NCI-H187 (cell line): ENCODE measurements at places on chromosomes 11 and 22.

DNA sequence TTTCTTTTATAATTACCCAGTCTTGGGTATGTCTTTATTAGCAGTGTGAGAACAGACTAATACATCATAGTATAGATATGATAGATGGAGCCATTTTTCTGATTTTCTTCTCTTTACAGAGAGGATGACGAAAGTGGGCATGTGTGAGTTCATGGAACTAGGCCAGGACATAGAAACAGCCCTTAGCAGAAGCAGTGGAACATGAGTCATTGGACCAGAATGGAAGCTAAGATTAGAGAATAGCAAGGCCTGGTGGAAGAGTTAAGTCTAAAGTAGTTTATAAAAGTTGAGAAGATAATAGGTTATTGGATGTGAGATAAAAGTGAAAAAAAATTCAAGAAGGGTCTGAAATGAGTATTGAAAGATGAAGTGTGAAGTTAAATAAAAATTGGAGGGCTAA, 97.0 kb upstream of the MPPED2 start:
- no peak for DNase-seq

- DNase-seq, result no peak
These were observed 83.5 kb downstream of the DSCAML1 start for GRCh38 chr11:117713538-117713991.

- DNase-seq, result no peak
These were observed 15.6 kb upstream of the UCP3 start for GRCh38 chr11:74024261-74025029.

GRCh38 chr11:125967515-125967914, 21.7 kb downstream of the VSIG10L2 start:
- no peak for DNase-seq

- no peak for DNase-seq
These were observed 65.9 kb upstream of the SC5D start for GRCh38 chr11:121226415-121227263.

DNA sequence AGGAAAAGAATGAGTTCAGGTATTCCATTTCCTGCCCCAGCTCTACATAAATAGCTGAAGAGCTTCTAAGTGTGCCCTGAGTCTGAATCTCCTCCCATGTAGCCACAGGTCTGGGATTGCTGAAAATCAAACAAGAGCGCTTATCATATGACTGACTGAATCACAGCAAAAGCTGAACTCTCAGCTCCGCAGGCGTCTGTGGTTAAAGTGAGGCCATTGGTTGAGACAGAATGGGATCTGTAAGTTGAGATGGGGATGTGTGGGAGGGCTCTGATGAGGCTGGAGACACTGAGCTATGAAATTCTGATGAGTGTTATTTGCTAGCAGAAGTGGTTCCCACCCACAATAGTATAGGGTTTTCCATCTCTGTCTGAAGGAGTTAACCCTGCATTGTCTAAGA, 637.0 kb downstream of the OPCML start:
- DNase-seq, result no peak
